ENCODE measurements at places on chromosomes 4 and X. TPM values are rescaled to one million over a fixed set of nuclear protein-coding genes. Genes with fewer than 3 reads are reported as not detected.

The CTAG1A gene
- not detected for total RNA-seq

DNA sequence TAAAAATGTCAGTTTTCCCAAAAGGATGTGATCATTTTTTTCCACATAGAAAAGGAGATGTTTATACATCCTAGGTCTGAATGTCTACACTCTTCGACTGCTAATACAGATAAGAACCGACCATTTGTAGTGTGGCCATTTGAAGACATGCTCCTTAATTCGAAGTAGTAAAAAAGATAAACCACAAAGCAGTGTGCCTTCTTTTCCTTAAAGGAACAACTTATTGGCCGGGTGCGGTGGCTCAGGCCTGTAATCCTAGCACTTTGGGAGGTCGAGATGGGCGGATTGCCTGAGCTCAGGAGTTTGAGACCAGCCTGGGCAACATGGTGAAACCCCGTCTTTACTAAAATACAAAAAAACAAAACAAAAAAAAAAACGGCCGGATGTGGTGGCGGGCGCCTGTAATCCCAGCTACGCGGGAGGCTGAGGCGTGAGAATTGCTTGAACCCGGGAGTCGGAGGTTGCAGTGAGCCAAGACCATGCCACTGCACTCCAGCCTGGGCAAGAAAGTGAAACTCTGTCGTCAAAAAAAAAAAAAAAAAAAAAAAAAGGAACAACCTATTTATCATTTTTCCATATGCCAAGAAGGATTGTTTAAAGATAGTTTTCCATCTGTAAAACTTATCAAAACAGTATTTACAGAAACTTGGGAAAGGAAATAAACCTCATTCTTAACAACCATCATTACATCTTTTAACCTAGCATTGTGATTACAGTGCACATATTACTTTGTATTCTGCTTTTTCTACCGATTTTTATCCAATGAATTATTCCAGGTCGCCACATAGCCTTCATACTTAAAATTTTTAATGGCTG is 2.6 kb downstream of the INTS6L start:
- peaks cover 15% of the 10 kb centered on the region for H3K4me1 ChIP-seq
- peak overlapping the region; percentile 92 for H3K4me3 ChIP-seq
- DNase-seq = no peak
- no peaks in the 10 kb centered on the region for H3K36me3 ChIP-seq

- no peak for DNase-seq
- H3K36me3 ChIP-seq = no peaks in the 10 kb centered on the region
- no peak overlapping the region for H3K27ac ChIP-seq
- H3K4me1 ChIP-seq = no peaks in the 10 kb centered on the region
Measured at GRCh38 chrX:87299563-87300160, 217.9 kb upstream of the KLHL4 start.

GRCh38 chr4:65089666-65090065 is 580.6 kb downstream of the EPHA5 start:
- H3K27ac ChIP-seq = no peak overlapping the region
- no peak overlapping the region for H3K4me3 ChIP-seq
- no peaks in the 10 kb centered on the region for H3K4me1 ChIP-seq
- no peaks in the 10 kb centered on the region for H3K27me3 ChIP-seq
- DNase-seq = no peak

The PCDH10 gene
- 141 TPM for total RNA-seq

The GALNTL6 gene
- total RNA-seq = not detected

The MAGEC1 gene
- total RNA-seq = not detected

DNA sequence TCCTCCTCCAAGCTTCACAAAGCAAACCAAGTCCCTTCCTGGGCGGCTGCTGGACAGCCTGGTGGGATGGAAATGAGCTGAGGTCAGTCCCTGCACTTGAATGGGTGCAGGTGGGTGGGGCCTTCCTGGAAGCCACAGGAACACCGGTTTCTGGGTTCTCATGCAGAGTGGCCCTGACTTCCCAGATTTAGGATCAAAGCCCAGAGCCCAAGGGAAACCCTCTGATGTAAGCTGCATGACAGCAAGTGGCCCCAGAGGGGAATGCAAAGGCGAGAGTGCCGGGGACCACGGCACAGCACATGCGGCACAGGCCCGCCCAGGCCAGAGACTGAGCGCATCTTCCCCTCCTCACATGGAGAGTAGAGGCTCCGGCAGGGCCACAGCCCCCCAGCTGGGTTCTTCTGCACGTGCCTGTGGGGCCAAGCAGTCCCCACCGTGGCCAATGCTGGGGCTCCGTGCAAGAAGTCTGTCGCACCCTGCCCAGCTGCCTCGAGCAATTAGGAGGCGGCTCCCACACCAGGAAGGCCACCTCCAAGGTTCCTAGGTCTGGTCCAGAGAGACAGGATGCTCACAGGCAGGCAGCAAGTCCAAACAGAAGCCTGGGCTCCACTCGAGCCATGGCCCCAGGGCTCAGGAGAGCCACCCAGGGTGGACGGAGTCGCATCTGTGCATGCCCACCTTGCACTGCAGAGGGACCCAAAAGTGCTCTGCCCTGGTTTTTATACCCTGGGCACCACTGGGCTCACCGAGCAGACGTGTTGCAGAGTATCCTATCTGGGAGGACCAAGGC is 83.0 kb downstream of the HTRA3 start:
- H3K4me3 ChIP-seq = no peak overlapping the region
- H3K27me3 ChIP-seq = peaks cover 21% of the 10 kb centered on the region
- no peak overlapping the region for H3K27ac ChIP-seq
- H3K4me1 ChIP-seq = peaks cover 24% of the 10 kb centered on the region

DNA sequence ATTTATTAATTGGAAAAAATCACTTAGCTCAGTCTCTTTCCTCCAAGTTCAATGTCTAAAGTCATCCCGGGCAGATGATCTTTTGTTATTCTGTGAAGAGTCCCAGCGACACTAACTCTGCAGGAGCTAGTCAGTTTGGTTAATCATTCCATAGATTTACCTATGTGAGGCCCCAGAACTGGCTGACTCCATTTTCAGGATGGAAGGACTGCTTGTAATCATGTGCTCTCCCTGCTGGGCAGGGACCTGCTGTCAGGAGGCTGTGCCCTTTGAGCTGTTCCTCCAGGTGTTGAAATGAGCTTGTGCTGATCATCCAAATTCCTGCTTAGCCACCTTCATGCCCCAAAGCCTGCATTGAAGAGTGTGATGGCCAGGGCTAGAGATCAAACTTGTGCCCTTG is 169.8 kb downstream of the NHS start:
- H3K36me3 ChIP-seq = no peaks in the 10 kb centered on the region
- no peak overlapping the region for H3K27ac ChIP-seq
- DNase-seq = no peak
- no peak overlapping the region for H3K4me3 ChIP-seq

- no peaks in the 10 kb centered on the region for H3K36me3 ChIP-seq
- H3K4me3 ChIP-seq = no peak overlapping the region
Measured at GRCh38 chrX:129719268-129719667, 19.5 kb upstream of the XPNPEP2 start.

- no peaks in the 10 kb centered on the region for H3K36me3 ChIP-seq
- DNase-seq = no peak
- peaks cover 21% of the 10 kb centered on the region for H3K27me3 ChIP-seq
- no peak overlapping the region for H3K27ac ChIP-seq
Measured at GRCh38 chr4:25901030-25901430, 13.0 kb upstream of the SMIM20 start.

GRCh38 chr4:128660361-128661215 is 148.9 kb upstream of the JADE1 start:
- no peak overlapping the region for H3K27ac ChIP-seq
- no peak overlapping the region for H3K4me3 ChIP-seq
- H3K4me1 ChIP-seq = peaks cover 7% of the 10 kb centered on the region
- peaks cover 6% of the 10 kb centered on the region for H3K27me3 ChIP-seq
- no peaks in the 10 kb centered on the region for H3K36me3 ChIP-seq

DNA sequence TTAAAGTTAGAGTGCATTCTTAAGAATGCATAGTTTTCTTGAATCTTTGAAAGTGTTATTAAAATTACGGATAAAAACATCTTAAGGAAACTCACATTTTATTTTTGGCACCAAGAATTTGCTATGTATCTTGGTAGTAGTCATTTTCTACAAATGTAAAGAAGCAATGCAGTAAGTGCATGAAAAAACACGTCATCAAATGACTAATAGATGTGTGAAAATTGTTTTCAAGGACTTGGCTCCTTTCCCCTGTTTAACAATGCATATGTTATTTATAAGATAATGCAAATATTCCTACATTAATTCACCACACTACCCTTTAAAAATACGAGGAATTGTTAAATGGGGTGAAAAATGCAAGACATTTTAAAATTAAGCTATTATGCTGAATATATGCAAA is 461.2 kb upstream of the PCDH7 start:
- no peak overlapping the region for H3K27ac ChIP-seq
- no peaks in the 10 kb centered on the region for H3K4me1 ChIP-seq
- no peaks in the 10 kb centered on the region for H3K36me3 ChIP-seq
- H3K4me3 ChIP-seq = no peak overlapping the region

The AGTR2 gene
- total RNA-seq = not detected

The L1CAM gene
- 82.5 TPM for total RNA-seq

The BCAP31 gene
- 295 TPM for total RNA-seq

All from HFFc6 (cell line).